ENCODE measurements at places on chromosomes 4 and X.
A peak's percentile ranks its signal among the peaks of the same experiment; 100 is the strongest.

DNA sequence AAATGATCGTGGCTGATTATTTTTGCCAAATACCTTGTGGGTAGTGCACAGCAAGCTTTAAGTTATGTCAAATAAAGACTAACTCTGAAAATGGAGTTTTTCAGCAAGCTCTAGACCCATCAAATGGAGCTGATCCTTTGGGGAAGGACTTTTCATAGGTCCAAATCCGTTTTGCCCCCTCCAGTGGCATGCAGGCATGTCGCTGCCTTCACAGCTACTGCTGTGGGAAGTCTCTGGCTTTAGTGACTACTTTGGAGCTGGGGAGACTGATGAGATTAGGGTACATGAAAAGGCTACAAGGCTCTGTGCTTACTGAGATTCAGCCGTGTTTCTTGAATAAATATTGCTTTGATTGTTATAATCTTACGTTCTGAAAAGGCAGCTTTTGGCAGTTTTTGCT, 106.6 kb upstream of the HS3ST1 start:
- no peak for DNase-seq

DNA sequence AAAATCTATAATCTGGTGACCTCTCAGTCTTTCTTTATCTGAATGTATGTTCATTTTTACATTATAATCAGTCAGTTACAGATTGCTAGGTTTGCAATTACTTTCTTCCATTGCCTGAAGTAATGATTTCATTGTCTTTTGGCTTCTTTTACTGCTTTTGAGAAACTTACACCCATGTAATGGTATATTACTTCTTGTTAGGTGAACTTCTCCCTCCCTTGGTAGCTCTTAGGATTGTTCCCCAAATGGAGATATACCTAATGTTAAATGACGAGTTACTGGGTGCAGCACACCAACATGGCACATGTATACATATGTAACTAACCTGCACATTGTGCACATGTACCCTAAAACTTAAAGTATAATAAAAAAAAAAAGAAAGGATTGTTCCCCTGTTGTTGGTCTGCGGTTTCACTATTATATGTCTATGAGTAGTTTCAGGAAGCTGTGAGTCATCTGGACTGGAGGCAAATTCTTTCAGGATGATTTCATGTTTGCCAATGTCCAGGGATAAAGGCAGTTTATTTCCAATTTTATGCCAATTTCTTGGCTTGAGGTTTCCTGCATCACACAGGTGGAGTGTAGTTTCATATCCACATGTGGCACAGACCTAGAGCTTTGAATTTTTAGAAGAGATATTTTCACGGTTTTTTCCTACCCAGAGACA, 21.8 kb downstream of the SPANXC start:
- no peak for DNase-seq

DNA sequence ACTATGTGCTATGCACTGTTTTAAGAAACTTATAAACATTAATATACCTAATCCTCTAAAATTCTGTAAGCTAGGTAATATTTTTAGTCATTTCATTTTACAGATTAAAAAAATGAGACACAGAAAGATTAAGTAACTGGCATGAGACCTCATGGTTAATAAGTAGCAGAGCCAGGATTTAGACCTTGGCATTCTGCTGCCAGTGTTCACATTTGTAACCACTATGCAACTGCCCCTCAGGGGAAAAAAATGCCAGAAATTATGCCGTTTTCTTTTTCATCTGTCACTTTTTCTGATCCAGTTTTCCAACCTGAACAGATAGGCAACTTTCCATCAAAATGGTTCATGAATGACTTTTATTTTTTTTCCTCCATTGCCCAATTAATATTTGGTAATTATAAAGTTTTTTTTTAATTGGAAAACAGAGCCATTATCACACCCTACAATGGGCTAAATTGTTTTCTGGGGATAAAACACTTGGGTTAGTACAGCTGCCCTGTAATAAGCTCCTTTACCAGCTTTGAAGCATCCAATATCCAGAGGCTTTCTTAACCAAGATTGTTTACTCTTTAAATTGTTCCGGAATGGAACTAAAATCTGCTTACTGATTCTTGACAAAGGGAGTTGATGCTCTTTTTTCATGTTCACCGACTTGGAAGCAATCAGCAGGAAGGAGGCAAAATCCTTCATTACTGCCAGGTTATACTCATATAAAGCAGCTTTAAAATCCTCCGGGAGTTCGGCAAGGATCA, 56.4 kb upstream of the DDX60 start:
- no peak for DNase-seq

DNA sequence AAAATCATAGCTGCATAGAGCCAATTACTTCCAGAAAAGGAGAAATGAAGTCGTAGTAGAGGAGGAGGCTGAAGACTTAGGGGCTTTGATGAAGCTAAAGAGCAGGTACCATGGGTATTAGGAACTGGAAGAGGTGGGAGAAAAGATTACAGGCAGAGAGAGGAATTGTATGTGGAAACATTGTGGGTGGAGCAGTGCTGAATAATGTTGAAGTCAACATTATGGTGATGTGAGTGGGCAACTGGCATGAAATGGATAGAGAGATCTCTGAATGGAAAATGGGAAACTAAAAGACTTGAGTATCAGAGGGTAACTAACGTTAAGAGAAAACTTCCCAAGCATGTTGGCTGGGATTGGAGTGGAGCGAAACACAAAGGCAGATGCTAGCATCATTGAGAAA, 92.5 kb downstream of the AREG start:
- no peak for DNase-seq

DNA sequence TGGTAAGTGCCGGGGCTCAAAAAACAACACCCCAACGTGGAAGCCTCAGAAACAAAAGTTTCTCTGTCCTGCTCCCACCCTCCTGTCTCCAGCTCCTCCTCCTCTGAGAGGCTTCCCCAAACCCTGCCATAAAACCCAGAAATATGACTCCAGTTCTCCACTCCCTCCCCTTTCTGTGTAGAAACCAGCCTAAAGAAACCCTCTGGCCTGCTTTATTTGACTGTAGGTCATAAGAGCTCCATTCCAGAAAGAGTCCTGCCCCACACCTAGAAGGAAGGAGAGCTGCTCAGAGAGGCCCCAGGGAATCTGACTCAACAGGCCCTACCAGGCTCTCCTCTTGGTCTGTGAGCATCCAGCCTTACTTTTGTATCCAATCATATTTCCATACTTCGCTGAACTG, 872 bp upstream of the S100P start:
- no peak for DNase-seq

GRCh38 chr4:69830560-69831269, 29.2 kb downstream of the SULT1E1 start:
- peak; percentile 18 for DNase-seq

DNA sequence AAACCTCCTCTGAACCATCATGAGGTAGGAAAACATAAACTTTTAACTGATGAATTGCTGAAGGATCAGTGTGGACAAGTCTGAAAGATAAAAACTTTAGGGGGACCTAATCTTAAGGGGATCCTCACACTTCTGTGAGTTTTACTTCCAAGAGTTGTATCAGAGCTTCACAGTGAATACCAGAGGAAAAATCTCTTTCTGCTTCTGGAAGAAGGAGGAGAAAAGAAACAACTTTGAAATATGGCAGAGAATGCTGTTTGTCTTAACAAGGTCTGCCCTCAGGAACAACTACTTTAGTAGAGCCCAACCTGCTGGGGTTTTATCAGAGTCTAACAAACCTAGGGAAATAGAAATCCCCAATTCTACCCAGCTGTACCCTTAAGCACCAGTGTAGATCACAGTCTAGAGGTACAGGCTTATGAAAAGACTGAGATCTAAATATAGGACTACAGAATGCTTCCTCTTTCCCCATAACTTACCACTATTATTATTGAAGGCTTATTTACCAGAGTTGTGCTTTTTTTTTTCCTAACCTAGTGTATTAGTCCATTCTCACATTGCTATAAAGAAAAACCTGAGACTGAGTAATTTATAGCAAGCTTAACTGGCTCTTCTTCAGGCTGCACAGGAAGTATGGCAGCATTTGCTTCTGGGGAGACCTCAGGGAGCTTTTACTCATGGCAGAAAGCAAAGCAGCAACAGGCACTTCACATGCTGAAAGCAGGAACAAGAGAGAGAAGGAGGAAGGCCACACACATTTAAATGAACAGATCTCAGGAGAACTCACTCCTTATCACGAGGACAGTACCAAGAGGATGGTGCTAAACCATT, 167.9 kb downstream of the CAMK2D start:
- no peak for DNase-seq

DNA sequence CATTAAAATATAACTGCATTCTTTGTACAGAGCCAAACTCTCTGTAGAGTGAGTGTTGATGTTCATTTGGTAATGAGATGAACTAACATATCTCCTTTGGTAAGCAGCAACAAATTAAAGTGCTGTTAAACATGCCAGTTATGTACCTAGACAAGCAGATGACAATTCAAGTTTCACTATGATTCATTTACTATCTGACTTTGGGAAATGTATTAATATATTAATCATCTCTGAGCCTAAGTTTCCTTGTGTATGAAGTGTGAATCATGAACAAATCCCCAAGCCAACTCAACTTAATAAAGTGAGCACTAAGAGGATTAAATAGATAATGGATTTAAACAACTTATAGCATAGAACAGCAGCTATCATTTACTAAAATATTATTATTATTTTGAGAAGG, 1044.2 kb downstream of the GLUD2 start:
- no peak for DNase-seq

- no peak for DNase-seq
Observed at GRCh38 chrX:130799393-130799792, 103.6 kb downstream of the ENOX2 start.

GRCh38 chr4:188976644-188977115, 837.4 kb downstream of the TRIML1 start:
- DNase-seq: no peak

DNA sequence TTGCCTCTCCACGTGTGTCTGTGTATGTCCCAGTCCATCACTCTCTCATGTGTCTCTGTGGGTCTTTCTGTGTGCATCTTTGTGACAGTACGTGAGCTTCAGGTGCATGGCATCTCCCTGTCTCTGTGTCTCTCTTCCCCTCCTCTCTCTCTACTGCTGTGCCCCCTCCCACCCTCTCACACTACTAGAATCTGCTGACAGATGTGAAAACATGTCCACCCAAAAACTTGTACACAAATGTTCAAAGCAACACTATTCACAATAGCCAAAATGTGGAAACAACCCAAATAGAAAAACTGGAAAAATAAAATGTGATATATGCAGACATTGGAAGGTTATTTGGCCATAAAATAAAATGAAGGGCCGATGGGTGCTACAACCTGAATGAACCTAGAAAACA, 10.0 kb downstream of the EVC start:
- no peak for DNase-seq

GRCh38 chr4:33914386-33914785, 2329.9 kb downstream of the ARAP2 start:
- DNase-seq: no peak

GRCh38 chr4:177220376-177220775, 89.3 kb upstream of the NEIL3 start:
- DNase-seq: no peak

DNA sequence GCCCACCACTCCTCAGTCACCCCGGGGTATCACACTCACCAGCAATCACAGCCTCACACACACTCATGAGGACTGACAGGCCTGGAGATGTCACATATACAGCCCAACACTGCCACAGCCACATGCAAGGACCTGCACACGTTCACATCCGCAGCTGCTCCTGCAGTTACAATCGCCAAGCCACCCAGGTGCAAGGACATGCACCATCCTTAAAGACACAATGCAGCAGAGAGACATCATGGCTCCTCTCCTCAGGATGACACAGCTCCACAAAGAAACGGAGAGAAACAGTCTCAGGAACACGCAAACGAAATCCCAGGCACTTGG, 1.1 kb downstream of the PCSK1N start:
- DNase-seq: no peak

GRCh38 chr4:26279446-26279845, 41.4 kb upstream of the RBPJ start:
- DNase-seq: no peak

GRCh38 chr4:137370206-137370633, 162.1 kb downstream of the PCDH18 start:
- DNase-seq: no peak

All from left renal pelvis (tissue), 4 donors.